ENCODE measurements at places on chromosomes 5 and 9.
A peak's percentile ranks its signal among the peaks of the same experiment; 100 is the strongest.

DNA sequence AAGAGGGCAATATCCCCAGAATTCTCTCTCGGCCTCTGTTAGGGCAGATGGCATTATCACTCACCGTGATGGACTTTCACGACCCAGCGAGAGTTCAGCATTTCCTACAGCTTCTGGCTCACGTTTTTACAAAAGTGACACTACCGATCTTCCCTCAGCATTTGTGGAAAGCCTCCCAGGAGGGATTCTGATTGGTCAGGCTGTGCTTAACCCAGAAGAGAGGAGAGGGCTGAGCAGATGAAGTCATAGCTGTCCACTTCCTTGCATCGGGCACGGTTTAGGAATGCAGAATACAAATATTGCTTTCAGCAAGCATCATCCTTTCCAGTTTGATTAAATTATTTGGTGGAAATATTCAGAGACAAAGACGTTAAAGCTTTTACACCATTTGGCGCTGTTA is 277.4 kb upstream of the MSX2 start:
- no peak for DNase-seq

DNA sequence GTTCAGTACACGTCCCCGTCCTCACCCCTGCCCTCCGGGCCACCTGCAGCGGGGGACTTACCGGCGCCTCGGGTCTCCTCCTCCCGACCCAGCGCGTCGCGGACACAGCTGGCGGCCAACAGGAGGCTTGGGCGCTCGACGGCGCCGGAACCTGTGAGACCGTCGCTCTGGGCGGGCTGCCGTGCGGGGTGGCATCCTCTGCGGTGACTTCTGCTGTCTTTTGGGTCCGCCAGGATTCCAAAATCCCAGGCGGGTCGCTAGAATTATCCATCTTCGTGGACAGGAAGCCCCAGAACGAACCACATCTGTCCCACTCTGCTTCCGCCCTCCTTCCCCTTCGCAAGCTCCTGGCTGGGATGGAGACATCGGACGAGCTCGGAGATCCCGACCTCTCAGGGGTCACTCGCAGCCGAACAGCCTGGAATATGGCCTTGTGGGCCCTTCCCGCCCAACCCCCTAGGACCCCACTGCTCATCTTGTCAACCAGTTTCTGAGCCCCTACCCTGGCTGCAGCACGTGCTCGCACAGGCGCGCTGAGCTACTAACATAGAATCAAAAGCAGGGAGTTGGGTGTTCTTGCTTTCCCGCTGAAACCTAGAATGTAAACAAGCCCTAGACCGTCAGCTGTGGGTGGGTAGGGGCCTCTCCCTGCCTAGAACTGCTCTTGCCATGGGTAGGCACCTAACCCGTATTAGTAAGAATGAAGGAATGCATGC is 947 bp upstream of the MARCHF3 start:
- no peak for DNase-seq

GRCh38 chr9:76297721-76298239 is 96.4 kb downstream of the RFK start:
- no peak for DNase-seq

GRCh38 chr9:137190315-137190856 is 1.9 kb downstream of the SSNA1 start:
- DNase-seq, result no peak

DNA sequence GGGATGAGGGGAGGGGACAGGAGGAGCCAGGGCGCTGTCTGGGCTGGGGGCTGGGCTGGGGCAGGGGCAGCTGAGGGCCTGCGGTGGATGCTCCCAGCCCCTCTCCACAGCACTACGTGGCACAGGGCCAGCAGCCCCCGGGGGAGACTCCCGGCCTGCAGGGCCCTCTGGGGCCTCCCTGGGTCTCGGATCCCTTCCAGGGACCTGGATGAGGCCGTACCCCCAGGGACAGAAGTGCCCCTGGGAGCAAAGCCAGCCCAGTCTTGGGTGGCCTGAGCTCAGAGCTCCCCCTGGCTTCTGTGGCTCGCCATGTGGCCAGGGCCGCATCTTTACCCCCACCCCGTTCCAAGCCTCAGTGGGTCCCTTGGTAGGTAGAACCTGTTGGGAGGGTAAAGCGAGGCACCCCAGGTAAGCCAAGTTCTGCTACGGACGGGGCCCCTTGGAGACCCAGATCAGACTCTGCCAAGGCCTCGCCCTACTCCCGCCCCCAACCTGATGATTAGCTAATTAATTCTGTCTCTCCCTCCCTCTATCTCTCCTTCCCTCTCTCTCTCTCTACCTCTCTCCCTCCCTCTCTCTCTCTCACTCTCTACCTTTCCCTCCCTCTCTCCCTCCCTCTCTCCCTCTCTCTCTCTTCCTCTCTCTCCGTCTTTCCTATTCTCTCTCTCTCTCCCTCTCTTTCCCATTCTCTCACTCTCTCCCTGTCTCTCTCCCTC is 24.3 kb downstream of the KCNT1 start:
- no peak for DNase-seq

- no peak for DNase-seq
These were observed 38.3 kb upstream of the DAB2IP start for GRCh38 chr9:121613009-121613752.

GRCh38 chr9:86486891-86487837 is 133.0 kb upstream of the TUT7 start:
- peak; percentile 26 for DNase-seq

GRCh38 chr5:96177303-96177869 is 215.7 kb upstream of the ELL2 start:
- peak; percentile 31 for DNase-seq

- no peak for DNase-seq
These were observed 1.4 kb upstream of the GABRB2 start for GRCh38 chr5:161547738-161548486.

DNA sequence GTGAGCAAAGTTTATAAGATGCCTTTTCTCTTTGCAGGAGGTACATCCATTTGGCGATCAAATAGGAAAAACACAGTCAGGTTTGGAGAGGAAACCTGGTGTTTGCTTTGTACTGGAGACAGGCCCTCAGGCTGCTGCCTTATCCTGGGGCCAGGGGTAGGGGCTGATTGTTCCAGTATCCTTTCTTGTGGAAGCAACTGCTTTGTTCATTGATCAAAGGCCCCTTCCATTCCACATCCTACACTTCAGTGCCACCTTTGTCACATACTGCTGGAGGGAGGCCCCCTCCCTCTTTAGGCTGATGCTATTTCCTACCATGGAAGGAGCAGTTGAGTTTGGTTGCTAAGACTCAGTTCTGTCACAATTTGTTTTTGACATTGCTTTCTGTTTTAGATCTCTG is 778.1 kb downstream of the TLR4 start:
- DNase-seq, result no peak

DNA sequence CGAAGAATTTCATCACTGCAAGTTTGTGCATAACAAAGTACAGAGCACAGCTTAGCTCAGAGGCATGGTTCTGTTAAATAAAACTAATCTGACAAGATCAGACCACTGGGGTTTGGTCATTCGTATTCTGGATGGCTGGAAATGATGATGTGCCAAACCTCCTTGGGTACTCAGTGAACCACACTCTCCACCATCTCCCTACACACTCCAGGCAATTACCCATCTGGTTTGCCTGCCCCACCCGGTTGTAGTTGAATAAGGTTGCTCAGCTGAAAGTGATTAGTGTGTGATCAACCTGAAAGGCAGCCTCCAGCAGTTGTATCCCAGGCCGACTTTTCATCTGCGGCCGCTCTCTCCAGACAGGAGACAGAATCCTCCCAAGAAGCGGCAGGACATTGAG is 371.4 kb downstream of the TLE1 start:
- no peak for DNase-seq

DNA sequence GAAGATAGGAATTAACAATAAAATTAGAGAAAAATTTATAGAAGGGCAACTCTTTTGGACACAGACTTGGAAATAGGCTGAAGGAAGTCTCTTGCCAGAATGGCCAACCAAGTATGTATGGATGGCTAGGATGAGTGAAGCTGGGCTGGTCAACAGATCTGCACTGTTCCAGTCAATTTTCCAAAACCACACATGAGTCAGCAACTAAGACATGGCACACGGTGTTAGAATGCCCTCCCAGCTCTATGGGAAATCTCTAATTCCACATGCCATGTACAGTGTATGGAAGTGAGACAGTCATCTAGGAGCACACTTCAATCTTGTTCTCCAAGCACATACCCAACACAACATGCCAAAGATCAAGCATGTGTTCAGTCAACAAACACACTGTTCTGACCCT is 129.6 kb downstream of the GLIS3 start:
- DNase-seq, result no peak

DNA sequence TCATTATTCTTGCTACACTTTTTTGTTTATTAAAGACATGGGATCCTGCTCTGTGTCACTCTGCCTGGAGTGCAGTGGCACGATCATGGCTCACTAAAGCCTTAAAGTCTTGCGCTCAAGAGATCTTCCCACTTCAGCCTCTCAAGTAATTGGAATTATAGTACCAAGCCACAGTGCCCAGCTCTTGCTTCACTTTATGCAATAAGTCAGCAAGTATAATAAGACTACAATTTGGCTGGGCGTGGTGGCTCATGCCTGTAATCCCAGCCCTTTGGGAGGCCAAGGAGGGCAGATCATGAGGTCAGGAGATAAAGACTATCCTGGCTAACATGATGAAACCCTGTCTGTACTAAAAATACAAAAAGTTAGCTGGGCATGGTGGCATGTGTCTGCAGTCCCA is 5.9 kb downstream of the C9orf153 start:
- DNase-seq, result no peak

DNA sequence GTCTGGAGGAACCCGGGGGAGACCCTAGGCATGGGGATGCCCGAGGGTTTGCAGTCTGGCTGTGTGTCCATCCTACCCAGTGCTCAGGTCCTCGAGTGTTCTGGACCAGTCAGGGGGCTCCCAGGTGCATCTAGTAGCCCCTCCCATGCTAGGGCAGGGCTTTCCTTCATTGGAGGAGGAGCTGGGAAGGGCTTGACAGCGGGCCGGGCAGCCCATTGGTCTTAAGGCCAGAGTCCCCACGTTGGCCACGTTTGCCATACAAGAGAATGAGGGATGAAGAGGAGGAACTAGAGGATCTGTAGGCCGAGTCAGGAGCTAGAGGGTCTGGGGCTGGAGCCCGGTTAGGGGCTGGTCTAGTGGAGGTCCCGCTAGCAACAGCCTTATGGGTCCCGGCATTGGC is 37.3 kb upstream of the CTSV start:
- DNase-seq, result no peak

DNA sequence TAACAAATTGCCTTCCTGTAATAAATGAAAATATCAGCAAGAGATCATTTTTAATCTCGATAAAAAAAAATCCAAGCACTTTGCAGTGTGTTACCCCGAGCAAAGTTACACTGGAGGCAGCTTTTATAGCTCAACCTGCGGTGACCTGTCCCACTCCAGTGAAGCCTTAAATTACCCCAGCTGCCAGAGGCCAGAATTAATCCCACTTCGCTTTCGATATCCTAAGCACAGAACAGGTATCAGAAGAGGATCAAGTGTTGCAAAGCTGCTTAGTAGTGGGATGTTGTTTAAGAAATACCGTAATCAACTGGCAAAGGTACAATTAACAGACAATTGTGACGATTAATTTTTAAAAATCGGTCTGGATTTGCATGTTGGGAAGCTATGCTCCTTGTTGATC is 314.0 kb downstream of the AGTPBP1 start:
- no peak for DNase-seq

DNA sequence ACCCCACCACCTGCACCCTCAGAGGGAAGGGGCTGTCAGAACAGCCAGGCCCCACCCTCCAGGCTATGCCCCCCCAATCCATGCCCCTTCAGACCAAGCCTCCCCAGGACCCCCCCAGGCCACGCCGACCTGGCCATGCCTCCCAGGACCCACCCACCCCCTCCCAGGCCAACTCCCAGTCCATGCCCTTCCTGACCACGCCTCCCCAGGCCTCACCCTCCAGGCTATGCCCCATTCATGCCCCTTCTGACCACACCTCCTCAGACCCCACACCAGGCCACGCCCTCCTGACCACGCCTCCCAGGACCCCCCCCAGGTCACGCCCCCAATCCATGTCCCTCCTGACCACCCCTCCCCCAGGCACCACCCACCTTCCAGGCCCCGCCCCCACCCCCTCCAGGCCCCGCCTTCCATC is 27.6 kb downstream of the TPPP start:
- DNase-seq, result no peak

DNA sequence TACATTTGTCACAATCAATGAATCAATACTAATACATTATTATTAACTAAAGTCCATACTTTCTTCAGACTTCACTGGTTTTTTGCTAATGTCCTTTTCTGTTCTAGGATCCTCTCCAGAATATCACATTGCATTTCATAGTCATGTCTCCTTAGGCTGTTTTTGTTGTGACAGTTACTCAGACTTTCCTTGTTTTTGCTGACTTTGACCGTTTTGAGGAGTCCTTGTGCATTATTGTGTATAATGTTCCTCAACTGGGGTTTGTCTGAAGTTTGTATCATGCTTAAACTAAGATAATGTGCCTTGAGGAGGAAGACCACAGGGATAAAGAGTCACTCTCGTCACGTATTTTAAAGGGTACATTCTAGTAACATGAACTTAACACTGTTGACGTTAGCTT is 376.9 kb downstream of the NTRK2 start:
- no peak for DNase-seq

DNA sequence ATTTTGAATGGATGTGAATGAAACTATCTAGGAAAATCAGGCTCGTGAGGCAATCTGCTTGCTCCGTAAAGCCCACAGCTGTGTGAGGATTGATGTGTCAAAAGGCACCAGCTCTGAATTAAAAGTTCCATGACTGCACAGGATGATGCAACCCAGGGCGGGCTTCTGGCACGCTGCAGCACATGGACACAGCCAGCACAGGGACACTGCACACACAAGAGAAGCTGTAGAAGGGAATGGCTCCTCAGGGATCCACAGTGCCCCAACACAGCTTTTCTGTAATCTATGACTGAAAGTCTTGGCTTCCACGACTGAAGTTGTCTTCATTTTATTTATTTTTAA is 151.0 kb downstream of the GCNT1 start:
- DNase-seq, result no peak

DNA sequence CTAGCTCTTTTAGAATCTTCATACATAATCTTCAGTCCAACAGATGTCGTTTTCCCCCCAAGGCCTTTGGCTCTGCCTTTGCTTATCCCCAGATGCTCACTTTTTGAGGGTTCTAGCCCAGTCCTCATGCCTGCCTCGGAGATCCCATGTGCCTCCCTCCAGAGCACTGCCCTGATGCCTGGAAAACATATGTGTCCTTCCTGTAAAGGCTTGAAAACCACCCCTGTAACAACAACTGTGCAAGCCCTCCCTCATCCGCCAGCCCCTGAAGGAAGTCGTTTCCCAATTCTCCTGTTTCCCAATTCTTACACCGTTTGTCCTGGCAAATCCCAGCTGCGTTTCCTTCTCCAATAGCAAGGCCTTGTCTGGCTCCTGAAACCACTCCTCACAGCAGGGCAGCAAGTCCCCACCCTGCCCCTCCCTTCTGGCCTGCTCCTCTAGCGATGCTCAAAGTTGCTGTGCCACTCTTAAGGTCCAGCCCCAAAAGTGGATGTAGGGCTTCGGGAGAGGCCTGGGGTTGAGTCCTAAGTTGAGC is 52.2 kb downstream of the SLC36A1 start:
- DNase-seq, result no peak

Data from AG04449 (cell line).